ENCODE measurements at places on chromosomes 3 and 15. TPM values are rescaled to one million over a fixed set of nuclear protein-coding genes. Genes with fewer than 3 reads are reported as not detected.

DNA sequence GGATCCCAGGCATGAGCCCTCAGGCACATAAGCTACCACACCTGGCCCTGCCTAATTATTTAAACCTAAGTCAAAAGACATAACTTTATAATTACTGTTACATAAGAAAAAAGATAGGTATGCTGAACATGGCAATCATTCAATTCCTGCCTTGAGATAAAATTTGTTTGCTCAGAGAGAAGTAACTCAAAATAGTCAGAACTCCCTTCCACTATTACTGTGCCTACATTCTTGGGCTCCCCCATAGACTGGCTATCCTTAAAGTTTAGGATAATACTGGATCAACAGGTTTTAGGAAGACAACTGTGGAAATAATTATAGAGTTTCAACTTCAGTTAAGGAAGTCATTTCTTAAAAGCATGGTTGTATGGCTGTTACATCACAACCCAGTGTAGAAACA lies 9.9 kb downstream of the WDR53 start:
- DNase-seq = no peak

KCNMB3 gene
- total RNA-seq = 1.9 TPM

DNA sequence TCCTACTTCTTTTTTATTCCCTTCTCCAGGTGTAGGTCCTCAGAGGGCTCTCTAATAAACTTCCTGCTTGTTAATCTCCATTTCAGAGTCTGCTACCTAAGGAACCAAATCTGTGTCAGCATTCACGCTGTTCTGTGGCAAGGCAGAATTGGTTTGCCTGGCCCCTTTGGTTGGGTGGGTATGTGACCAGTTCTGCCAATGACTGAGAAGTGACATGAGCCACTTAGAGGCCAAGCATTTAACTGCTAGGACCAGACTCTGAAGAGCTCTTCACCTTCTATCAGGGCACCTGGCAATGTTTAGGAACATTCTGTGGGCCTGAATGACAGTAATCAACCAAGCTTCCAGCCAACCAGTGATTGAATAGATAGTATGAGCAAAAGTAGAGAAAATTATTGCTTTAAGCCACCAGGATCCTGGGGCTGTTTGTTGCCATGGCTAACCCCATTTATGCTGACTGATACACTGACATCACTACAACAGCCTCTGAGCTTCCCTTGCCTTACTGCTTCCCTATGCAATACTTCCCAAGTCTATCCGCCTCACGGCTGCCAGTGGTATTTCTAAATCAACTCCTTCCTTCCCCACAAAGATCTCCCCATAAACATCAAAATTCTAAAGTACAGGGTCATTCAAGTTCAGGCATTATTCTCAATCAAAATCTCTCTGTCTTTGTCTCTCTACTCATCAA lies 7.6 kb downstream of the FRMD4B start:
- DNase-seq = no peak

- no peak for DNase-seq
These were observed 143.8 kb downstream of the LRTM1 start for GRCh38 chr3:54784021-54784420.

Measured in kidney epithelial cell (primary cell).